ENCODE measurements at places on chromosomes 7 and 10.

GRCh38 chr10:11167233-11167966, 149.7 kb downstream of the CELF2 start:
- DNase-seq = no peak

DNA sequence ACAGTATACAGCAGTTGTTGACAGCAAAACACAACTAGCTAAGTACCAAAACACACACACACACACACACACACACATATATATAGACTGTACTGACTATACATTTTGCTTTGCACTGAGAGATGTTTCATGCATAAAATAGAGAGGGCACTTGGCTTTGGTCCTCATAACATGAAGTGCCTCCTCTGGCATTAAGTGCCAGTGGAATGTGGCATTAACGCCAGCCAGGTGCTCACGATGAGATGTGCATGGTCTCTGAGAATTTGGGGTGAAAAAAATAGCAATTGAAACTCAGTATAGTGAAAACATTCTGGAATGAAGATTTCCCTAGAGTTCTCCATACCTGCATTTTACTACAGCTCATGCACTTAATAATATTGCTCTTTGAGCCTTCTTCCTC, 70.0 kb upstream of the INSYN2A start:
- DNase-seq = no peak

DNA sequence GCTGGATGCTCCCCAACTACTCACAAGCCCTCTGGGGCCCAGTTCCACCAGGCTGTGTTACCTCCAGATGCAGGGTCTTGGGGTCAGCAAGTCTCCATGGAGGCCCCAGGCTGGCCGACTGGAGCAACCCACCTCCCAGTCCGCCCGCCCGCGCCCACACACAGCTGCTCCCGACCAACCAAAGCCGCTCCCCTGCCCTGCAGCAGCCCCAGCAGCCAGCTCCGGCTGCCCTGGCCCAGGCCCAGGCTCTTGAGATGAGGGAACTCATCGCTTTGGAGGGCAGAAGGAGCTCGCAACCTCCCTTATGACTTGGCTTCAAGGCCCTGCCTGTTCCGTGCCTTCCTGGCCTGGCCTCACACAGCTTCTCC, 47.2 kb downstream of the LRRC20 start:
- no peak for DNase-seq

- no peak for DNase-seq
Observed at GRCh38 chr7:133827707-133828623, 299.2 kb upstream of the LRGUK start.

- no peak for DNase-seq
Observed at GRCh38 chr7:123528265-123528664, 6.1 kb downstream of the IQUB start.

DNA sequence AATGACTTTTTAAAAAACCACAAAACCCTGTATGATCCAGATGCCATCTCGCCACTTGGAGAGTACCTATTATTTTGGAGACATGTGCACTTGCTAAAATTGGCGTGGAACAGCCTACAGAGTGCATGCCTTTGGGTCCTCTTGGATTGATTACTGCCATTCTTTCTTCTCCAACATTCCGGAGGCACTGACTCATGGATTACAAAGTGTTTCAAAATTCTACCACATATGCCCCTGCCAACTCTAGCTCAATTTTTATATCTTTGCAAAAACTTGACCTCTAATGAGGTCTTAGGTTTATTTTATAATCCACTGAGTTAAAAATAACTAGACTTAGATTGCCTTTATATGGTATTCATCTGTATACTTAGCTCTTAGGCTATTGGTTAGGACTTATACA, 55.8 kb upstream of the KIF5B start:
- no peak for DNase-seq

GRCh38 chr10:50407076-50407801, 155.9 kb upstream of the ASAH2 start:
- no peak for DNase-seq

DNA sequence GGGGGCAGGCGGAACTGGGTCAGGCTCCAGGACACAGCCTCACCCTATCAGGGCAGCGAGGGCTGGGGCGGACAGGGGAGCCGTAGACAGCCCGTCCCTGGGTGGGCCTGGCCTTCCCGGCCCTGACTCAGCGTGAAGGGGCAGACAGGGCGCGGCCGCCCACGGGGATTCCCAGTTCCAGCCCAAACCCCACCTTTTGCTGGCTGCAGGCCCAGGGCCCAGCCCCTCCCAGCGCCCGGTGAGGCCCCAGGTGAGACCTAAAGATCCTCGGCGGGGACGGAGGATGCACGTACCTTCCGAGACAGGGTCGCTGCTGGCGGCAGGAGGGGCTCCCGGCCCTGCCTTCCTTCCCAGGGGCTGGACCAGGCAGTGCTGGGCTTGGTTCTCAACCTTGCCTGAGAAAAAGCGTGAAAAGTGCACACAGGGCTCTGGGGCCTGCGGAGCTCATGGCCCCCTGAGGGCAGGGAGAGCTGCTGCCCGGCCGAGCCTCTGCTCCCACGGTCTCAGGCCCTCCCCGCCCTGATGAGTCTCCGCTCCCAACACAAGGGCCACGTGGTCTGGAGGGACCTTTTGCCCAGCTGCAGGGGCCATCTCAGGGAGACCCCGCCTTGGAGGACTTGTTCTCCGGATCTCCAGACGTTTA, 43.9 kb upstream of the DNAJB6 start:
- DNase-seq = no peak

GRCh38 chr7:87328281-87328680, 17.2 kb upstream of the CROT start:
- no peak for DNase-seq

DNA sequence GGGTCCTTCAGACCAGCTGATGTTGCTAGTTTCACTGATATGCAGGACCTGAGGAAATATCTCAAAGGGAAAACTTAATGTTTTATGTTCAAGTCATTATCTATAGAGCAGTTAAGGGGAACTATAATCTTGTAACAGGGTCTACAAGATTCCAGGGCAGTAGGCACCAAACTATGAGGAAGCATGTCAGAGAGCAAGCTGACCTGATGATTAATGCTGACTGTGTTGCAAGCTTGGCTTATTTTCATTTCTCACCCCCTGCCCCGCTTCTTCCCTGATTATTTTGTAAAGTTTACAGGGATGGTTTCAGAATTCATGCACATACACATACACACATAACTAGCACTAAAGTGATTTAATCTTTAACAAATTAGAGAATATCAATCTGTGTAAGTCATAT, 84.3 kb upstream of the CACNA2D1 start:
- no peak for DNase-seq

GRCh38 chr10:119250641-119251314, 43.4 kb downstream of the GRK5 start:
- no peak for DNase-seq

DNA sequence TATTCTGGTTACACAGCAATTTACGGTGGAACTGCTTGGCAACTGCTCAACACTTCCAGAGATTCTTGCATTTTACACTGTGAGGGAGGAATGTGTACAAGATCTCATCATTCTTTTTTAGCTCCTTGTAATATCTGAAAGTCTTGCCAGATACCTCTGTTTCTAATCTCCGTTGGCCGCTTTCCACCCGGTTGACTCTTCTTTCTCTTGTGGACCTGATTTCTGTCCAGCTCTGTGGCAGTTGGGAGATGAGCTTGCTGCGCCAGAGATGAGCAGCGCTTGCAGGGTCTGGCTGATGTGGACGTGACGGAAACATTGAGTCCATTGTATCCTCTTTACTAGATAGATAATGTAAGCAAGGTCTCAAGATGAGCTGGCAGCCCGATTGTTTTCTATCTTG, 27.6 kb downstream of the SPAG6 start:
- peak; percentile 38 for DNase-seq

Measured in NCI-H446 (cell line).